ENCODE measurements at places on chromosomes 5 and 9.

DNA sequence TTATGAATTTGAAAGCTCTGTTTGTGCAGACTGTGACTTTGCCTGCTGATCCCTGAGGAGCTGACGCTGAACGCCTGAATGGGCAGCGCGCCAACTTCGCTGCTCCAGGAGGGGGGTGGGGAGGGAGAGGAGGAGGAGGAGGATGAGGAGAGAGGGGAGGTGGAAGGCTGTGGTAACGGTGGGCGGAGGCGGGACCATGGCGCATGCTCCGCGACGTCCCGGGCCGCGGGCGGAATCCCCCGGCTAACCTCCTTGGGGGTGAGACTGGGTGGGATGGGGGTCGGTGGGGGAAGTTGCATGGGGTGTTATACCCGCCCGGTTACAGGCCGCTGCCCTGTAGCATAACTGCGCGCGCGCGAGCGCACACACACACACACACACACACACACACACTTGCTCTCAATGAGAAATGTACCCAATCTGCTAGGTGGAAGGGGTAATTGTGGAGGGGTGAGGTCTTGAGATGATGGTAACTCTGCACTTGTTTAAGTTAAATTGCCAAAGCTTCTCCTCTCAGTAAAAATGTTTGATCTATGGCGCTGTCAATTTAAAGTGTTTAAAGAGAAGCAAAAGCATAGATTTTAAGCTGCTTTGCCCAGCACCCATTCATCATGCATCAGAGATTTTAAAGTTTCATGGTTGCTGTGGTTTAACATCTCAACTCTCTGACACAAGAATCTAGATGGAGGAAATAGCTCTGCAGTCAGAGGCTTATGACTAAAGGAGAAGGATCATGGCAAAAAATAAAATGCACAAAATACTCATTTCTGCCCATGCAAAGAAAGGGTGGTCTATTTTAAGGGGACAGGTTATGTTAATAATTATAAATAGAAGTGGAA, 76.6 kb upstream of the TBCA start:
- peak; percentile 18 for DNase-seq

GRCh38 chr5:30324083-30324482, 869.4 kb upstream of the CDH6 start:
- DNase-seq = no peak

GRCh38 chr9:136607334-136607919, 55.3 kb upstream of the EGFL7 start:
- DNase-seq = no peak

DNA sequence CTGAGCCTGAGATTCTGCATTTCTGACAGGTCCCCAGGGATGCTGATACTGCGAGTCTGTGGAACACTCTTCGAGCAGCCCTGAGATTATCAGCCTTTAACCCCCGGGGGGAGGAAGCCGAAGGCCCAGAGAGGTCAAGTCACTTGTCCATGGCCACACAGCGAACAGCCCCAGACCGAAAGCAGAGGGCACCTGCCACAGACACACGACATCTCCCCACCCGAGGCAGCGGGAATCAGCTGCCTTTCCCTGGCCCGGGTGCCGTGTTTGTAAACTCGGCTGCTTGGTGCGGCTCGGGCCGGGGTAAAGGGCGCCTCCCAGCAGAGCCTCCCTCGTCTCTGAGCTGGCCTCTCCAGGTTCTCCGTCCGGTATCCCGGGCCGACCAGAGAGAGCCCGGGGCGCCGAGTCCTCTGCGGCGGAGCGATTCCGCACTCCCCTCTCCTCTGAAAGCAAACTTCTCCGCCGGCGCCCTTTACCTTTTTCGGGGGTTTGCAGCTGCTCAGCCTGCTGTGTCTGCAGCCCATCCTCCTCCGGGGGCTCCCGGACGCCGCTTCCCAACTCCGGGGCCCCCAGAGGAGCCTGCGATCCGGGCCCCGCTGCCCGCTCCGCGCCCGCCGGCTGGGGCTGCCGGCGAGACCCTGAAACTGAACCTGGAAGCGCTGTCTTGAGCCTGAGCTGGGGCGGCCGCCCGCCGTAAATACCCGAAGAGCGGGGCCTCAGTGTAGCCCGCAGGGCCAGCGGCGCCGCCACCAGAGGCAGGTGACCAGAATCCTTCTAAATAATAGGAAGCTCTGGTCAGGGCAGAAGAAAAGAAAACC, at the start of gene CCDC69:
TSS of gene CCDC69 (minus strand) at position 646 of the 818 bp plus-strand sequence. CDS start at position 524, 122 bp downstream.
- DNase-seq = no peak

- DNase-seq = no peak
Measured at GRCh38 chr9:17752021-17752420, 173.2 kb downstream of the SH3GL2 start.

DNA sequence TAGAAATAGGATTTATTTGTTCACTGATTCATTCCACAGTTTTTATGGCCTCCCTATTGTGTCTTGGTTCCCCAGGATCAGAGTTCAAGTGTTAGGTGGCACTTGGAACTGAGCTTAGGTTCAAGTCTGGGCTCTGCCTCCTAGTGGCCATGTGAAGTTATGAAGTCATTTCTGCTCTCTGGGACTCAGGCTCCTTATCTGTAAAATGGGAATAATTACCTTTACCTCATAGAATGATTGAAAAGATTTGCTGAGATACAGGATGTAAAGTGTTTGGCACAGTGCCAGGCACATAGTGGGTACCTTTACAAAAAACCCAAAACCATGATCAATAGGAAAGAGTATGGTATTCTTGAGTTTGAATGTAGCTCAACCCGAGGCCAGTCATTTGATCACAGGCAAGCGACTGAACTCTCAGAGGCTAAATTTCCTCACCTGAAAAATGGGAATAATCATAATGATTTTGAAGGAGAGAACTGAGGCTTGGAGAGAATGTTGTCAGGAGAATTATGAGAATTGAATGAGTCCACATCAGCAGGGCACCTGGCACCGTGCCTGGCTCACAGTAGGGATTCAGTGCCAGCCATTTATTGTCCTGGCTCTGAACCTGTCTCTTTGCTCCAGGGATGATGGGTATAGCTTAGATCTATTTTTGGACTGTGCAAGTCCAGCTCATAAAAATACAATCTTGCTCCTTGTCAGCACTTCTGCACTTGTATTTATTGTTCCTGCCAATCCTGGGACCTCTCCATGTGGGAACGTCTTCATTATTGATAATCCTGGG, 10.8 kb downstream of the NSG2 start:
- no peak for DNase-seq

GRCh38 chr5:139481580-139482049, 943 bp downstream of the STING1 start:
- no peak for DNase-seq

GRCh38 chr9:70975821-70976220, 145.6 kb downstream of the TRPM3 start:
- no peak for DNase-seq

- DNase-seq = no peak
Measured at GRCh38 chr5:181204826-181205760, at the start of gene TRIM7. Gene TRIM7, minus strand, starts transcription at chr5:181205196. Its CDS starts 86 bp downstream, at chr5:181205110.

DNA sequence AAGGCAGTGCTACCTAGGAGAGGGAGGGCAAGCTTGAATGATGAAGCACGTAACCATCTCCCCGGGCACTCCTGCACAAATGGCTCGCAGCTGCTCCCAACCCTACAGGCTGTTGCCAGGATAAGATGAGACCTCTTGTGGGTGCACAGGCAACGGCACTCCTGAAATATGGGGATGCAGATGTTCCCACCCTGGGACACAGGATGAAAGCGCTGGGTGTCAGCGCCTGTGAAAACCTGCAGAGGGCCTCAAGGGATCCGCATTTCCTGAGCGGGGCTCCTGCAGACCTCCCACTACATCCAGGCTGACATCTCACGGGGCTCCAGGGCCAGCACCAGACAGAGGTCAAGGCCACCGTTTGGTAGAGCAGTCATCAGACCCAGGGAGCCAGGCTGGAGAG, 60.7 kb downstream of the SMIM23 start:
- no peak for DNase-seq

- DNase-seq = no peak
Measured at GRCh38 chr5:100890461-100891008, 12.5 kb downstream of the ST8SIA4 start.

GRCh38 chr5:157113002-157113401, 4.2 kb upstream of the HAVCR2 start:
- DNase-seq = no peak

GRCh38 chr9:137369911-137370764, 52.8 kb downstream of the EXD3 start:
- no peak for DNase-seq

DNA sequence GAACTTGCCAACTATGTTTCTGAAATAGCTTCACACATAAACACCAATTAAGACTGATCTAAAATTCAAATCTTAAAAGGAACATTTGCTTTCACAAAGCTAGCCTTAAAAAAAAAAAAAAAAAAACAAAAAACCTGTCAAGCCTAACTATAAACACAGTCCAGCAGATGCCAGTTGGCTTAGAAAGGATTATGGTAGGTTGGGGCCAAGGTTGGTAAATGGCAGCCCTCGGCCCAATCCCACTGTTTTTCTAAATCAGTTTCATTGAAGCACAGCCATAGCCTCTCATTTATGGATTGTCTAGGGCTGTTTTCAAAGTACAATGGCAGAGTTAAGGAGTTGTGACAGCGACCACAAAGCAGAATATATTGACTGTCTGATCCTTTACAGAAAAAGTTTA, 75.7 kb upstream of the FRRS1L start:
- no peak for DNase-seq

GRCh38 chr5:31754358-31754704, 115.4 kb downstream of the PDZD2 start:
- DNase-seq = no peak

DNA sequence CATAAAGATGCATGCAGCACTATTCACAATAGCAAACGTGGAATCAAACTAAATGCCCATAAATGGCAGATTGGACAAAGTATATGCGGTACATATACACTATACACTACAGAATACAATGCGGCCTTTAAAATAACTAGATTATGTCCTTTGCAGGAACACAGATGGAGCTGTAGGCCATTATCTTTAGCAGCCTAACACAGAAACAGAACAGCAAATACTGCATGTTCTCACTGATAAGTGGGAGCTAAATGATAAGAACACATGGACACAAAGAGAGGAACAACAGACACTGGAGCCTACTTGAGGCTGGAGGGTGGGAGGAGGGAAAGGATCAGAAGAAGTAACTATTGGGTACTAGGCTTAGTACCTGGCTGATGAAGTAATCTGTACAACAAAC, 758.2 kb downstream of the TLE1 start:
- DNase-seq = no peak

Data from stimulated activated CD8-positive, alpha-beta memory T cell treated with anti-CD3 and anti-CD28 coated beads, Interleukin-4, amount 100 ng/mL, for 4 hours (primary cell).